ENCODE measurements at places on chromosomes 13 and 19.
A peak's percentile ranks its signal among the peaks of the same experiment; 100 is the strongest.

DNA sequence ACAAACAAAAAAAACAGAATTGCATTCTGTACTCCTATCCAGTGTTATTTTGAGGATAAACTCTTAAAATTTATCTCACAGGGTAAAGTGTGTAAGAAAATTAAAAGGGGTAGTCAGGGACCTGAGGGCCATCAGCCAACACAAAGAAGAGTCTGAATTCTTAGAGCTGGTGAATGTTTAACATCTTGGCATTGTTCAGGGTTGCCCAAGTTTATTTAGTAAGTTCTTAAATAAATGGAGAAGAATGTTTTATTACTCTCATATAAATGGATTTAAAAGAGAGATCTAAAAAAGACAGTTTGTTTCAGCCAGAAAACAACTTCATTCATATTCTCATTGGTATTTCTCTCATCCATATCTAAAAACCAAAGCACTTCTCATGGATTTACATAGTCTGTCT is 171.7 kb downstream of the LACC1 start:
- DNase-seq = no peak

DNA sequence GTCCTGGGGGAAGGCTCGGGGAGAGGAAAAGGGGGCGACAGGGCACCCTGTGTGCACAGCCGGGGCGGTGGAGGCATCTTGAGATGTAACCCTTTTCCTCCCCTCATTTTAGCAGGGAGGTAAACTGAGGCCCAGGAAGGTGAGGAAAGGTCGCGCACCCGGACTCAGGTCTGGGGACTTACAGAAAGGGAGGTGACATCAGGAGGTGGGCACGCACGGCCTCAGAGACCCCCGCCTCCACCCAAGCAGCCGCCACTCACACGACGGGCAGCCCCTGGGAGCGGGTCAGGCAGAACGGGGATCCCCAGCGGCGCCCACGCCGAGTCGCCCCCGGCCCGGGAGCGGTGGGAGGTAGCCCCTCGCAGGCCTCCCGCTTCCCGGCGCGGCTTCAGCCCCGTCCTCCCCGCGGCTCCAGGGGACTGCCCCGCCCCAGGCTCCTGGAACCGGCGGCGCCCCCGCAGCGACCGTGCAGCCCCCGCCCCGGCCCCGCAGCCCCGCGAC is 477 bp downstream of the PIP5K1C start:
- DNase-seq = no peak

GRCh38 chr13:73274147-73274546 is 215.3 kb downstream of the KLF5 start:
- DNase-seq = no peak

- DNase-seq = no peak
Measured at GRCh38 chr13:48656608-48657007, 2.9 kb downstream of the CYSLTR2 start.

DNA sequence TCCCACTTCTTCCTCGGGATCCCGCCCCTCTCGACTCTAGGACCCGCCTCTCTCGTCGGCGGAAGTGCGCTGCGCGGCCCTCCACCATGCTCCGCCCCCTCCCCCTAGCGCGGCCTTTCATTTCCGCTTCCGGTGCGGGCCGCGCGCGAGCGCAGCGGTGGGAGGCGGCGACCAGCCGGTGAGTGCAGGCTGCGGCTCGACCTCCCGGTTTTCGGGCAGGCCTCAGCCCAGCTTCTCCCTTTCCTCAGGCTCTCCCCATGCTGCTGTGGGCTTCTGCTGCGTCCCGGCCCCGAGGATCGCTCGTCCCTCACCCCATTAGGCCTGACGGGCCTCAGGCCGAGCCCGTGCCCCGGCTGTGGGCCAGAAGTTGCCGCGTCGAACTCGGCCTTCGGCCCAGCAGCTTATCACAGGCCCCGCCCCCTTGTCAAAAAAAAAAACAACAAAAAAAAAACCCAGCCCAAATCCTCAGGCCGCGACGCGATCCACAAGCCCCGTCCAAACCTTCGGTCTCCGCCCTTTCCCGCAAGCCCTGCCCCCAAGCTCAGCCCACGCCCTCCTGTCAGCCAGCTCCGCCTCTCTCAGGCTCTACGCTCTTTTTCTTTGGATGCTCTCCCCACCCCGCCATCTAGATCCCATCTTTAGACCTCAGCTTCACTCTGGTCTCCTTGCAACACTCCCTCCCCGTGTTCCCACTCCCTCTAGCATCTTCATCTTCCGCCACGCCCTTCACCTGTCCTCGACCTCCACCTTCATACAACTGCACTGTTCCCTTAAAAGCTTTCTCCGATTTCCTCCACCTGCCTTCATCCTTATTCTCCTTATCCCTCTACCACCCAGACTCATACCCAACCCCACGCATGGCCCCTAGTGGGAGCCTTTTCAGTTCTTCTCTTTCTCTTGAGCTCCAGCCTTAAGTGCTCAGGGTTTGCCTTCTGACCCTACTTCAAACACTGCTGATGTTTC is at the start of gene CLASRP:
Gene CLASRP, plus strand, starts transcription at position 115 of the 963 bp plus-strand sequence. CDS start 1,168 bp downstream, outside the sequence.
- DNase-seq = peak; percentile 84

- no peak for DNase-seq
Measured at GRCh38 chr19:11269408-11269807, 7.1 kb upstream of the DOCK6 start.

GRCh38 chr13:114235697-114236096 is 1.0 kb downstream of the CDC16 start:
- no peak for DNase-seq

DNA sequence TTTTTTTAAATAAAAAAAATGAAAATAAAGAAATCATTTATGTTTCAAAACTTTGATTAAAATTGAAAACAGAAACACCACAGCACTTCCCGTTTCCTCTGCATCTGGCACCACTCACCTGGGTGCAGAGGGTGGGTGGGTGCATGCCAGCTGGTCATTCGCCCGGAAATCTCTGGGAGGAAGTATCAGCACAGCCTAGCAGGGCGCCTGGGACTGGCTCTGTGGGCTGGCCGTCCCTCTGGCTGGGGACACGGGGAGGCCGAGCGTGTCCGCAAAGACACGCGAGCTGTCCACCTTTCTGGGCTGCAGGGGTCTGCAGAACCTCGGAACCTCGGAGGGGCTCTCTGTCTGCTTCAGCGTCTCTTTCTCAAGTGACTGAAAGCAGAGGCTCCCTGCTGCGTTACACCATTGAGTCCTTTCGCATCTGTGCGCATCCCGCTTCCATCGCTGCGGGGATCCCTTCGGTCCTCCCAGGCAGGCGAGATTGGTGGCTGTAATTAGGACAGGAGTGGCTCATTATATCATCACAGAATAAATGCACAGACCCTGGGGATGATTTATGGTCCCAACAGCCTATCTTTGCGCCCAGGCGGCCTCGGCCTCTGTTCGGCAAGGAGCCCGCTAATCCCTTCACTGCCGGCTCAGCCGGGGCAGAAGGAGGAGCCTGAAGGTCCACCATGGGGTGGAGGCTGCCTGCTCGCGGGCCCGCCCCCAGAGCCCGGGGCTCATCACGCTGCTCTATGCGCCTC is 17.2 kb downstream of the CRTC1 start:
- DNase-seq = peak; percentile 62

DNA sequence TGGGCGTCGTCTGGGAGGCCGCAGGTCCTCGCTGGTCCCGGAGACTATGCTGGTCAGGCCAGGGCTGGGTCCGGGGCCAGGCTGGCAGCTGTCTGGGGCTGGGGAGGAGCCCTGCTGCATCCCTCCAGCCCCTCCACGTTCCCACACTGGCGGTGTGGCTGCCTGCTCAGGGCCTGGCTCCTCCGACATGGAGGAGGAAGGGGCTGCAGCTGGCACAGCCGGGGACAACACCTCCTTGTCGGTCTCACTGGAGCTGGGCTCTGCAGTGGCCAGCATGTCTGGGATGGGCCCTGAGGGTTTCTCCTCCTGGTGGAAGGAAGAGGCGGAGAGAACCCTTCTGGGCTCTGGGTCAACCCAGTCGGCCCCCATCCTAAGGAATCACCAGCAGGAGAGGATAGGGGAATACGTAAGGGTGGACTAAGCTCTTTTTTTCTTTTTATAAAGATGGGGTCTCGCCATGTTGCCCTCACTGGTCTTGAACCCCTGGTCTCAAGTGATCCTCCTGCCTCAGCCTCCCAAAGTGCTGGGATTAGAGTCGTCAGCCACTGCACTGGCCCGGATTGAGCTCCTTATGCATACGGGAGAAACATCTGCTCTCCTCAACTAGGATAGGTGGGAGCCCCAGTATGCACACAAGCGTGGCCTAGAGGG is 806 bp downstream of the ZNF414 start:
- DNase-seq = no peak

GRCh38 chr19:16127776-16128371 is 15.6 kb upstream of the HSH2D start:
- no peak for DNase-seq
